ENCODE measurements at places on chromosomes 5 and 9.

DNA sequence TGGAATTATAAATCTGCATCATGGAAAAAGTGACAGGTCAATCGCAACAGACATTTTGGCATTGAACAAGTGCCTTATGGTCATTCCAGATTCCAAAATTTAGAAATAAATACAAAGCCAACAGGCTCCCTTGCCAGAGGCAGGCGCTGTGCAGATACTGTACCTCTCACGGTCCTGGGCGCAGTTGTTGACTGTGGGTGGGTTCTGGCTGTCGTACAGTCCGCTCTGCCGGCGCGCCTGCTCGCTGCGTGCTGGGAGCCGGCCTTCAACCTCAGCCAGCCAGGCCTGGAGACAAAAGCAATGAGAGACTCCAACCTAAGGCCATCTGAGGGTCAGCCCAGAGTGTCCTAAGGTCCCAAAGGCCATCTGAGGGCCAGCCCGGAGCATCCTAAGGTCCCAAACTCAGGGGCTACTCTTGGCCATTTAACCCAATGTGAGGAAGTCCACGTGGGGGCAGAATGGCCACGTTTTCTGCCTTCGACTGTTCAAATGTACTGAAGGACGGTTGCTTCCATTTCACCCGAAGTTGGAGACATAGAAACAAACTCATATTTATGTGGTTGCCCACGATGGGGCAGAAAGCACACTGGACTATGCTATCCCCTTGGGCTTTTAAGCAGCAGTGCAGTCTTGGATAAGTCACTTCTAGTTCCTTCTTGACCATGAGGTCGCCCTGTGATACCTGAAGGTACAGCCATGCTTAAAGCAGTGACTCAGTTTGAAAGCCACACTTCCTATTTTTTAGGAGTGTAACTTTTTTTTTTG, 65.2 kb downstream of the USP20 start:
- DNase-seq, result no peak

DNA sequence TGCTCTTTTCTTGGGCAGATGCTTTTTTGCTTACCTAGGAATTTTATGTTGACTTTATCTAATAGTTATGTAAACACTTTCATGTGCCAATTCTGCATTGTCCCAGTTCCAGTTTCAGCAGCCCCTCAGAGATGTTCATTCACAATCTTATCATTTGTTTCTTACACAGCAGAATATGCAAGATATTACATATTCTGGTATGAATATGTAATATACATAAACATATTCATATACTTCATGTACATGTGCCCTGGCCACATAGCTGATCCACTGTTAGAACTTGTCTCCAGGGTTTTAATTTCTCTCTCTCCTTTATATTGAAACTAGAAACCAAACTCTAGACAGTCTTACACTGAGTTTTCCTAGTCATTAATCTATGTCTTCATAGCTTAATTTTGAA, 90.2 kb upstream of the PARP8 start:
- no peak for DNase-seq

DNA sequence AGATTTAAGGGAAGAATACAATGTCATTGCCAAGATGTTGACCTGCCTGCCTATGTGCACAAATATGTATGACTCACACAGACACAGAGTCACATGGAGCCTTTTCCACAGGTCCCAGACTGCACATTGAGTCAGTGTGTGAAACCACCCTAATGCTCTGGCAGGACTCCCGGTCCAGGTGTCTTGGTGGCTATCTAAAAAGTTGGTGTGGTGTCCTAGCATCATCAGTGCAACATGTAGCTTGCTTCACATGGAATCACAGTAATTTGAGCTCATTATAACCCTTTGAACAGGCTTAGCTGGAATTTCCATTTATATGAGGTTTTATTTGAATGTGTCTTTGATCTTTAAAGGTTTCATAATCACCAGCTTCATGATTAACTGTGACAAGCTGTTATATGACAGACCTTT, 10.7 kb downstream of the IFNA5 start:
- DNase-seq, result no peak

GRCh38 chr5:118946138-118946800, 42.1 kb downstream of the DTWD2 start:
- no peak for DNase-seq

DNA sequence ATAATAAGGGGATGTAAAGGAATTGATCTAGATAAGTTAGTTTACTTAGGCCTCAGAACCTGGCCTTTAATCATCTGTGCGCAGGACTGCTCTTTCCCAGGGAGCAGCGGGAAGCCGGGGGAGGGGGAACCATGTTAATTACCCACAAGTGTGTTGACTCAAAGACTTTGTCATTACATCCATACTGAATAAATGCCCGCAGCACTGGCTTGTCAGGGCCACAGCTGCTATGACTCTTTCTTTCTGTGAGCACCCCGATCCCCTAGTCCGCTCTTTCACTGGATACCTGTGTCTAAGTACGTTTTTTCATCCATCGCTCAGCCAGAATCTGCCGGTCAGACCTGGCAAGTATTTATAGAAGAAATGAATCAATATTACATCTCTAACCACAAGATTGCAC, 249.3 kb upstream of the DMRT1 start:
- no peak for DNase-seq

DNA sequence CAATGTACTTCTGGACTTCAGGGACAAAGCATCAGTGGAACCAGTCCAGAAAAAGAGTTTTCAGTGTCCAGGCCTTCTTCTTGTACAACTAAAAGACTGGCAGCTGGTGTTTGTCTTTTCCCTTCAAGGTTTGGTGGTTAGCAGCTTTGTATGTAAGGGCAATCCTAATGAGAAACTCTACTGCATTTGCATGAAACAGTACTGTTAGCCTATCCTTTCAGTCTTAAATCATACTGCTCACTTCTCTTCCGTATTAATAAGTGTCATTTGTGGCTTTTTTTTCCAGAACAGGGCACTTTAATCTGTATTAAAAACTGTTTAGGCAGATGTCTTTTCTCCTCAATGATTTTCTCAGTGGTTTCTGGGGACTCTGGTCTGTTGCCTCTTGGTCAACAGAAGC, 48.9 kb downstream of the FAM174A start:
- DNase-seq, result no peak

- no peak for DNase-seq
Measured at GRCh38 chr9:98783518-98784226, 12.7 kb downstream of the ANKS6 start.

DNA sequence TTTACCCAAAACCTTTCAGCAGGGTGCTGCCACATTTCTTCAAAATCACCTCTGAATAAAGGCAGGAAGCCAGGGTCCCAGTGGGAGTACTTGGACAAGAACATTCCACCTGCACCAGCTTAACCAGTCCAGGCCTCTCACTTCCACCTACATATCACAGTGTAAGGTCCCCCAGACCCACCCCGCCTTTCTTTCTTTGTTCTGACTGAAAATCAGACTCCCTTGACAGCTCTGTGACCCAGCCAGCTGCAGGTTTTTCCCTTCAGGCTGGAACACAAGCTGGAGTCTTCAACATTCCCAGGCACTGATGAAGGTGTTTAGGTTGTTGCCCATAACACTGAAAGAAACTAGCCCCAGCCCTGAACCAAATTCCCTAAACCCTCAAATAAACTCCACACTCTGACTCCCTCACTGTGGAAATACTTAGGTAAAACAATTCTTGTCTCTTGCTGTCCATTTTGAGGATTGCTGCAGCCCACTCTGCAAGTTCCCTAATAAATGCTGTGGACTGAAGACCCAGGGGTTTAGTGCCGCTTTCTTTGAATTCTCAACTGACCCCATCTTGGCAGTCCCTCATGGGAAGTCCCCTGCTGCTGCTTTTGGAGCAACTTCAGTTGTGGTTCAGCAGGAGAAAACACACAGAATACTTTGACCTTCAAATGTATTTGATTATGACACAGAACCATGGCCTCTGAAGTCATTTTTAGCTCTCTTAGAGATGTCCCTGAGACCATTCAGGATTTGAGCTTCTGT, 24.8 kb downstream of the P4HA2 start:
- no peak for DNase-seq
